ENCODE measurements at places on chromosomes 3 and 15.

- H3K4me1 ChIP-seq = peaks cover 2% of the 10 kb centered on the region
- no peak for DNase-seq
- no peaks in the 10 kb centered on the region for H3K36me3 ChIP-seq
- H3K27ac ChIP-seq = no peak overlapping the region
- no peaks in the 10 kb centered on the region for H3K27me3 ChIP-seq
Observed at GRCh38 chr15:31905054-31905453, 125.3 kb upstream of the CHRNA7 start.

GRCh38 chr3:110562621-110563020 lies 509.0 kb upstream of the NECTIN3 start:
- no peaks in the 10 kb centered on the region for H3K4me1 ChIP-seq
- no peak overlapping the region for H3K4me3 ChIP-seq
- H3K27me3 ChIP-seq = peaks cover 2% of the 10 kb centered on the region
- no peak for DNase-seq

GRCh38 chr3:171809861-171810628 lies at the start of gene PLD1:
TSS of gene PLD1 (minus strand) at chr3:171810483. CDS start at chr3:171738051, 72,432 bp downstream.
- peak within 1 kb of the TSS; percentile 36 for H3K27ac ChIP-seq
- H3K27me3 ChIP-seq = peaks cover 43% of the 10 kb centered on the region
- no peaks in the 10 kb centered on the region for H3K36me3 ChIP-seq
- peak; percentile 72 for DNase-seq
- peak within 1 kb of the TSS; percentile 85 for H3K4me3 ChIP-seq

DNA sequence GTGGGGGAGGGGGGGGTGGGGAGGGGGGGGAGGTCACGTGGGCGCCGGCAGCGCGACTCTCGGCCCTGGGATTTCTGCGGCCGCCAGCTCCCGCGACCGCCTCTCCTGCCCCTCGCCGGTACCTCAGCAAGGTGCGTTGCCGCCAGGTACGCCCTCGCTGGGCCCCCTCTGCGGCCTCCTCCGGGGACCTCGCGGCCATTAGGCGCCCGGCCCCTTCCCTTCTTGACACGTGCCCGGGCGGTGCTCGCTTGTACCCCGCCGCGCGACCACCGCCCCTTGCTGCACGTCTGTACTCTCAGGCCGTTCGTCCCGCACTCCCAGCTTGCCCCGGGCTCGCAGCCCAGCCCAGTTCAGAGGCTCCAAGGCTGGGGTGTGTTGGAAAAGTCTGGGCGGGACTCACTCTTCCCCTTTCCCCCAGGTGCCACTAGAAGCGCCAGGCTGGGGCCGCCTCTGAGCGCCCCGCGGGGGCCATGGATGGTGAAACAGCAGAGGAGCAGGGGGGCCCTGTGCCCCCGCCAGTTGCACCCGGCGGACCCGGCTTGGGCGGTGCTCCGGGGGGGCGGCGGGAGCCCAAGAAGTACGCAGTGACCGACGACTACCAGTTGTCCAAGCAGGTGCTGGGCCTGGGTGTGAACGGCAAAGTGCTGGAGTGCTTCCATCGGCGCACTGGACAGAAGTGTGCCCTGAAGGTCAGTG lies at the start of gene MAPKAPK3:
MAPKAPK3 (plus strand) TSS at position 56 of the 696 bp plus-strand sequence; CDS start at position 471, 415 bp downstream.
- H3K4me1 ChIP-seq = peaks cover 61% of the 10 kb centered on the region
- no peak for DNase-seq
- peaks cover 46% of the 10 kb centered on the region for H3K36me3 ChIP-seq
- peak within 1 kb of the TSS; percentile 97 for H3K4me3 ChIP-seq
- no peaks in the 10 kb centered on the region for H3K27me3 ChIP-seq

GRCh38 chr3:177279118-177279815 lies 82.0 kb upstream of the TBL1XR1 start:
- H3K27ac ChIP-seq = no peak overlapping the region
- no peaks in the 10 kb centered on the region for H3K27me3 ChIP-seq
- no peak overlapping the region for H3K4me3 ChIP-seq
- H3K36me3 ChIP-seq = peaks cover 13% of the 10 kb centered on the region
- no peak for DNase-seq

Data from activated naive CD8-positive, alpha-beta T cell treated with anti-CD3 and anti-CD28 coated beads, Interleukin-2, amount 10 ng/mL, durations not matched to agents 7 days and 5 days (primary cell).